ENCODE measurements at places on chromosomes 2 and 18.

DNA sequence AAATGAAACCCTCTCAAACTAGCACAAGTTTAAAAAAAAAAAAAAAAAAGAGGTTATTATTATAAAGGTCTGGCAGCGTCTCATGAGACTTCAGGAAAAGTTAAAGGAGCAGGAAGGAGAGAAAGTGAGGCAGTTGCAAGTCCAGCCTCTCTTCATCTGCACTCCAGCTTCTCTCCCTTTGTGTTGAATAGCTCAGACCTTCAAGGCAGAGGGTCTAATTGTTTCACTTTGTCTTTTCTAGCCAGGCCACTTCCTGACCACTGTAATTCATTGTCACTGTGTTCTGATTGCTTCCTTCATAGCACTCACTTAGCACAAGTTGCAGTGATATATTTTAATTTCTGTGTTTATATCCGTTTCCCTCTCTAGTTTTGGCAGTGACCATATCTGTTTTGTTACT is 99.9 kb downstream of the SPATS2L start:
- H3K4me3 ChIP-seq, result no peak overlapping the region
- H3K36me3 ChIP-seq, result no peaks in the 10 kb centered on the region
- H3K4me1 ChIP-seq, result no peaks in the 10 kb centered on the region
- H3K27me3 ChIP-seq, result no peaks in the 10 kb centered on the region
- peak overlapping the region; percentile 93 for H3K27ac ChIP-seq
- no peak for DNase-seq

GRCh38 chr2:160570376-160570775 is 76.8 kb upstream of the RBMS1 start:
- H3K4me3 ChIP-seq, result no peak overlapping the region
- DNase-seq, result no peak
- no peaks in the 10 kb centered on the region for H3K36me3 ChIP-seq
- H3K4me1 ChIP-seq, result no peaks in the 10 kb centered on the region
- no peaks in the 10 kb centered on the region for H3K27me3 ChIP-seq
- no peak overlapping the region for H3K27ac ChIP-seq

GRCh38 chr2:231565887-231566594 is 26.6 kb upstream of the TEX44 start:
- DNase-seq, result no peak
- H3K36me3 ChIP-seq, result no peaks in the 10 kb centered on the region
- H3K27me3 ChIP-seq, result no peaks in the 10 kb centered on the region
- no peaks in the 10 kb centered on the region for H3K4me1 ChIP-seq
- no peak overlapping the region for H3K27ac ChIP-seq

GRCh38 chr2:117684919-117685318 is 129.6 kb upstream of the DDX18 start:
- no peak for DNase-seq
- no peaks in the 10 kb centered on the region for H3K27me3 ChIP-seq
- no peak overlapping the region for H3K4me3 ChIP-seq
- no peaks in the 10 kb centered on the region for H3K4me1 ChIP-seq

DNA sequence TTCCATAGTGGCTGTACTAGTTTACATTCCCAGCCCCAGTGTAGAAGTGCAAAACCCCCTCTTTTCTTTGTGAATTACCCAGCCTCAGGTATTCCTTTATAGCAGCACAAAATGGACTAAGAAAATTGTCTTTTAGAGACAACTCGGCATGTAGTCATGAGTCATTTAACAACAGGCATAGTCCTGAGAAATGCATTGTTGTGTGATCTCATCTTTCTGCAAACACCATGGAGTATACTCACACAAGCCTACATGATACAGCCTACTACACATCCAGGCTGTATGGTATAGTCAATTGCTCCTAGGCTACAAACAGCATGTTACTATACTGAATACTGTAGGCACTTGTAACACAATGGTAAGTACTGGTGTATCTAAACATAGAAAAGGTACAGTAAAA is 44.4 kb upstream of the MBP start:
- no peak overlapping the region for H3K27ac ChIP-seq
- DNase-seq, result no peak
- H3K27me3 ChIP-seq, result no peaks in the 10 kb centered on the region
- H3K4me1 ChIP-seq, result no peaks in the 10 kb centered on the region
- H3K4me3 ChIP-seq, result no peak overlapping the region

Measured in K562 (cell line).